Left renal pelvis (tissue), 4 donors: ENCODE measurements at places on chromosomes 3 and 15.

DNA sequence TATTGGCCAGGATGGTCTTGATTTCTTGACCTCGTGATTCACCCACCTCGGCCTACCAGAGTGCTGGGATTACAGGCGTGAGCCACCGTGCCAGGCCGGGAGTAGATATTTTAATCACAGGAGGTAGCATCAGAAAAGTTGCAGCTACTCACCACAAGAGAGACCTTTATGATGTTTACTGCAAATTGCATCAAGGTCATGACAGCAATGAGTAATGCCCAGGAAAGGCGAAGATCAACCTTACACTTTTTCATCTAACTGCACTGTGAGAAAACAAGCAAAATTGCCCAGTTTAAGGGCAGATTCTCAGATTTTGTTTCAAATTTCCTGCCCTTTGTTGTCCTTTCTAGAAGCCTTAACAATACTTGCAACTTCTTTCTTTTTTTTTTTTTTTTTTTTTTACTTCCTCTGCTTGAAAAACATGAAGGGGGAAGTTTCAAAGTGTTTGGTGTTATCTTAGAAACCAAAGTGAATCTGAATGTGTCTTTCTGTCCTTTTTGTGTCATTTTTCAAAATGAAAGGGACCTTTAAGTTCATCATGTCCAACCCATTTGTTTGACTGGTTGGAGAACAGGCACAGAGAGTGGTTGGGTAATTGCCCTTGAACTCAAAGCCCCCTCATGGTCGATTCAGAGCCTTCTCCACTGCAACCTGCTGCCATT is 25.0 kb downstream of the TGFBR2 start:
- no peak for DNase-seq

DNA sequence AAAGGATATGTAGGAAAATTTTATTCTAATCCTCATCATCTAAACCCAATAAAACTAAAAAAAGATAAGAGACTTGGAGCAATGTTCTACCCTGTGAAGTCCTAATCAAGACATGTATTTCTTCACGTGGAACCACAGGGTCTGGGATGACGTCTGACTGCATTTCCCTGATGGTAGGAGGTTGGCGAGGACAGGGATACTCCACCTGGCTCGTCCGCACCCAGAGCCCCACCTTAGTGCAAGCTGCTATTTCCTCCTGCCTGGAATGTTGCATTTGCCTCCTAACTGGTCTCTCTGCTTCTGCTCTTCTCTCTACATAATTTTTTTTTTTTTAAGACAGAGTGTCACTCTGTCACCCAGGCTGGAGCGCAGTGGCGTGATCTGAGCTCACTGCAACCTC is 57.7 kb upstream of the RASGRP1 start:
- DNase-seq, result no peak

GRCh38 chr3:193742628-193743027 is 149.6 kb downstream of the OPA1 start:
- DNase-seq, result no peak

GRCh38 chr15:76282465-76282864 is 28.8 kb downstream of the ETFA start:
- no peak for DNase-seq
